Activated CD4-positive, alpha-beta T cell treated with anti-CD3 and anti-CD28 coated beads for 36 hours (primary cell): ENCODE measurements at places on chromosomes 3 and 15.

GRCh38 chr3:182671942-182672341 lies 121.4 kb upstream of the ATP11B start:
- no peak for DNase-seq
- H3K36me3 ChIP-seq, result no peaks in the 10 kb centered on the region
- H3K4me3 ChIP-seq, result no peak overlapping the region
- H3K27ac ChIP-seq, result no peak overlapping the region
- no peaks in the 10 kb centered on the region for H3K4me1 ChIP-seq
- H3K27me3 ChIP-seq, result peaks cover 19% of the 10 kb centered on the region

DNA sequence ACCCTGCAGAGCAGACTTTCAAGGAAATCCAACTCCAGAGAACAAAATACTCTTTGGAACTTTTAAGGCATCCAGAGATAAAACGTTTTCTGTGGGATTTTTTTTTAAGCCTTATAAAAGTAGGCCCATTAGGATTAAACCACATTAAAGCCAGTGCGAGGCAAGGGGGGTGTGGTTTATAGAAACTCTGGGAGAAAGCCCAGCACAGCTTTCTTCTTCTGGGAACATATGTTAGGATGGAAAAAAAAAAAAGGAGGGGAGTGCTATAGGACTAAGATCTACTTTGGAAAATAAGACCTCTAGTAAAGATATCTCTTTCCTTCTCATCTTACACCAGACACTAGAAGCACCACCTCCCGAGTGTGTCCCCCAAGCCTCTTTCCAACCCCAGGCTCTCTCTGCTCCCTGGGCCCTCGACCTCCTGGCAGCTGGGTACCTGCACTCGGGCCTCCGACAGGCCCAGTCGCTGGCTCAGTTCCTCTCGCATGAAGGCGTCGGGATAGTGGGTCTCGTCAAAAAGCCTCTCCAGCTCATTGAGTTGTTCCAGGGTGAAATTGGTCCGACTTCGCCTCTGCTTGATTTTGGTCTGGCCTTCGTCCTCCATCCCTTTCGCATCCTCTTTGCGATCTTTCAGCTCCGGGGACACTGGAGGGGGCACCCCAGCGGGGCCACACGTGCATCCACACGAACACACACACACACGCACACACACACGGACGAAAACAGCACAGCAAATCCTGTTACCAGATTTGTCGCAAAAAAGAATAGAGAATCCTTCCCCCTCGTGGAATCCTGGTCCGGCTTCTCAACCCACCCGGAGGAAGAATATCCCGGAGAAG lies 3.8 kb downstream of the SHOX2 start:
- DNase-seq, result peak; percentile 9
- peaks cover 81% of the 10 kb centered on the region for H3K27me3 ChIP-seq
- peaks cover 49% of the 10 kb centered on the region for H3K4me1 ChIP-seq
- H3K27ac ChIP-seq, result no peak overlapping the region

DNA sequence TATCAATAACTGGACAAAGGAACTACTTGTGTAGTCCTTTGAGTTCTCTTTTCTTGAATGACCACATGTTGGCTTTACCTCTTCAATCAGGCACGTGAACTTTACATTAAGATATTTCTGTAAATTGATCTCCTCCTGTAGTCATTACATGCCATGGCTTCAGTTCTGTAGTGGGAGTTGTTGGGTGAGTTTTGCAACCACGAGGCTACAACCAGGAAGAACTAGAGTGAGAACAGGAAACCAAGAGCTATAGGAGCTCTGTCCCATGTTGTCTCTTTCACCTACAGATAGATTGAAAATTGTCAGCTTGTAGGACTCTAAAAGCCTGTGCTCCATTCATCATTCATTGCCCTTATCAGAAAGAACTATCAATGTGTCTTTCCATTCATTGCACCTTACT lies 2.0 kb downstream of the RSRC1 start:
- peaks cover 14% of the 10 kb centered on the region for H3K27me3 ChIP-seq
- no peak overlapping the region for H3K4me3 ChIP-seq
- H3K27ac ChIP-seq, result no peak overlapping the region

GRCh38 chr15:38886315-38887163 lies 321.9 kb upstream of the RASGRP1 start:
- no peaks in the 10 kb centered on the region for H3K36me3 ChIP-seq
- H3K27ac ChIP-seq, result no peak overlapping the region
- H3K4me1 ChIP-seq, result peaks cover 4% of the 10 kb centered on the region
- no peak for DNase-seq
- peaks cover 1% of the 10 kb centered on the region for H3K27me3 ChIP-seq

DNA sequence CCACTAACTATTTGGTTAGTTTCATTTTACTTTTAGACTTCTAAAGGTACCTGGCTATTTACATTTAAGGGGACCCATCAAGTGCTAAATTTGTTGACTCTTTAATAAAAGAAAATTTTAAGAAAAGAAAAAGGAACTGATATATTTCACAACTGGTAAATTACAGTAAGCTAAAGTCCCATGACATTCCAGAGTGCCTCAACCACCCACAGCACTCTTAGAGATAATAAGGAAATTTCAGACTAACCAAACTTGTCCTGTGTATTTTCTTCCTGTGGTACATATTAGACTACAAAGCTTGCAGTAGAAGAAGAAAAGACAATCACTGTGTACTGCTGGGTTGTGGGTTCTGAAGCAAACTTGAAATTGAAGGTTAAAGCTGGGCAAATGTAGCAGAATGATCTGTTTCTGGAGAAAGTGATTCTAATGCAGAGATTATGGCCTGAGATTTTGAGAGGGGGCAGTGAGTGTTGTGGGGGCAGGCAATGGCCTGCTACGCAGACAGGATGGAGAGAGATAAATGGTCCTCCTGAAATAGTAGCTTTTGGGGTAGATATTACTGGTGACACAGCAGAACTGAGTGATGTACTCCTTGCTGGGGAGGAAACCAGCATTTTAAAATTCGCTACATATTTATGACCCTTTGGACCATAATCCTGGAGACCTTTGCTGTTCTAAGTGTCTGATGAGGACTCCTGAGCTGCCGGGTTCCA lies 24.5 kb upstream of the MFSD1 start:
- no peak overlapping the region for H3K27ac ChIP-seq
- no peak for DNase-seq
- no peaks in the 10 kb centered on the region for H3K4me1 ChIP-seq
- no peaks in the 10 kb centered on the region for H3K27me3 ChIP-seq
